NCI-H2081 (cell line): ENCODE measurements at places on chromosomes 16 and 17.

- DNase-seq: peak; percentile 27
Measured at GRCh38 chr17:1108765-1109605, 70.8 kb downstream of the ABR start.

- DNase-seq: no peak
Measured at GRCh38 chr16:20850981-20851380, 44.7 kb downstream of the REXO5 start.

- DNase-seq: no peak
Measured at GRCh38 chr16:27894386-27894785, 169.1 kb downstream of the GSG1L start.

GRCh38 chr16:87897521-87898505, 28.5 kb upstream of the SLC7A5 start:
- DNase-seq: no peak

DNA sequence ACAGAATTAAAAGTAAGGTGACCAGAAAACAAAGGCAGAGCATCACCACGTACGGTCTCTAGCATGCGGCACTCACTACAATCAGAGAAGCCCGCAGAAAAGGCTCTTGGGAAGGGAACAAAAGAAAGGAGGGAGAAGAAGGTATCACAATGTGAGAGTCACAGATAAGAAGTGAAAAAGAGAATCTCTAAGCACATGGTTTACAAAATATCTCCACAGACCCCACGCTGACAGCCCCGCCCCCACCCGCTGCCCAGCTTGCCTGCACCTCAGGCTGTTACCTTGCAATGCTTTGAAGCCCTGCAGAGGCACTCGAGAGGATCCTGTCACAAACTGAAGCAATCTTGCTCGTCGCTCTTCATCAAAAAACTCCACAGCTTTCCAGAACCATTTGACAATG, 40.5 kb downstream of the CEP95 start:
- no peak for DNase-seq

GRCh38 chr16:35741546-35741945, 2282.1 kb downstream of the TP53TG3F start:
- DNase-seq: no peak

- no peak for DNase-seq
Measured at GRCh38 chr17:32880671-32881453, 3.9 kb upstream of the MYO1D start.

DNA sequence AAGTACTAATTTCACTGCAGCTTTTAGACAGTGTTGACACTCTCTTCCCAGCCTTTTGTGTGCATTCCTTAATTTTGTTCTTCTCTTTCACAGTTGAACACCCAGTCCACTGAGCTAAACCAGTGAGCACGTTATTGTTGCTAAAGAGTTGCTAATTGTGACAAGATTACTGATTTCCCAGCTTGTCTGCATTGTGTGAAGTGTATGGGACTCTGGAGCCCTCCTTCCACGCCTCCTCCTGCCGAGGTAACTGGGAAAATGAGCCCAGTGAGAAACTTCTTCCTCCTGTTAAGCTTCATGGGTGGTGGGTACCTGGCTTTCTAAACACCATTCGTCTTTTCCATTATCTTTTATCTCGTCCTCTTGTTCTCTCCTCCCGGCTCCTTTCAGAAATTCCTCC, 29.8 kb upstream of the DNAH17 start:
- no peak for DNase-seq

- no peak for DNase-seq
Measured at GRCh38 chr16:56989988-56990387, 631 bp downstream of the NLRC5 start.

DNA sequence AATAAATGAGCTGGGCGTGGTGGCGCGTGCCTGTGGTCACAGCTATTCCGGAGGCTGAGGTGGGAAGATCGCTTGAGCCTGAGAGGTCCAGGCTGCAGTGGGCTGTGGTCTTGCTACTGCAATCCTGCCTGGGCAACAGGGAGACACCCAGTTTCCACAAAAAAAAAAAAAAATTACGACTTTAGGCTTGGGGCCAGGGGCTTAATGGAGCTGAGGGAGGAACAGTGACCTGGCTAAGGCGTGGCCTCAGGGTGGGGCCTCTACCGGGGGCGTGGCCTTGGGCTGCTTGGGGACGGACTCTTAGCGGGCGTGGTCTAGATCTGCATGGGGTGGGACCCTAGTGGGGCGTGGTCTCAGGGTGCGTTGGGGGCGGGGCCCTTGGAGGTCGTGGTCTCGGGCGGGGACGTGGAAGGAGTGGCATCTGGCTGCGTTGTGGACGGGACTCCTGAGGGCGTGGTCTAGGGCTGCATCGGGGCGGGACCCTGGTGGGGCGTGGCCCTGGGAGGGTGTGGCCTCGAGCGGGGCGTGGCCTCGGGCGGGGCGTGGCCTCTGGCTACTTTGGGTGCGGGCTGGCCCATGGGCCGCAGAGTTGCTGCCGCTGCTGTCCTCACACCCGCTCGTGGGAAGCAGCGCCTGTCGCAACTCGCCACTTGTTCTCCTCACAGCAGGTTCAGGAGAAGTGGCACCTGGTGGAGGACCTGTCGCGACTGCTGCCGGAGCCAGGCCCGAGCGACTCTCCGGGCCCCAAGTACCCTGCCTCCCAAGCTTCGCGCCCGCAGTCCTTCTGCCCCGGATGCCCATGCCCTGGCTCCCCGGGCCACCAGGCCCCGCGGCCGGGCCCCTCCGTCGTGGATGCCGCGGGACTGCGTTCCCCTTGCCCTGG, 5.8 kb upstream of the C17orf99 start:
- peak; percentile 82 for DNase-seq

- no peak for DNase-seq
Measured at GRCh38 chr16:66752958-66753357, 1.5 kb upstream of the DYNC1LI2 start.

DNA sequence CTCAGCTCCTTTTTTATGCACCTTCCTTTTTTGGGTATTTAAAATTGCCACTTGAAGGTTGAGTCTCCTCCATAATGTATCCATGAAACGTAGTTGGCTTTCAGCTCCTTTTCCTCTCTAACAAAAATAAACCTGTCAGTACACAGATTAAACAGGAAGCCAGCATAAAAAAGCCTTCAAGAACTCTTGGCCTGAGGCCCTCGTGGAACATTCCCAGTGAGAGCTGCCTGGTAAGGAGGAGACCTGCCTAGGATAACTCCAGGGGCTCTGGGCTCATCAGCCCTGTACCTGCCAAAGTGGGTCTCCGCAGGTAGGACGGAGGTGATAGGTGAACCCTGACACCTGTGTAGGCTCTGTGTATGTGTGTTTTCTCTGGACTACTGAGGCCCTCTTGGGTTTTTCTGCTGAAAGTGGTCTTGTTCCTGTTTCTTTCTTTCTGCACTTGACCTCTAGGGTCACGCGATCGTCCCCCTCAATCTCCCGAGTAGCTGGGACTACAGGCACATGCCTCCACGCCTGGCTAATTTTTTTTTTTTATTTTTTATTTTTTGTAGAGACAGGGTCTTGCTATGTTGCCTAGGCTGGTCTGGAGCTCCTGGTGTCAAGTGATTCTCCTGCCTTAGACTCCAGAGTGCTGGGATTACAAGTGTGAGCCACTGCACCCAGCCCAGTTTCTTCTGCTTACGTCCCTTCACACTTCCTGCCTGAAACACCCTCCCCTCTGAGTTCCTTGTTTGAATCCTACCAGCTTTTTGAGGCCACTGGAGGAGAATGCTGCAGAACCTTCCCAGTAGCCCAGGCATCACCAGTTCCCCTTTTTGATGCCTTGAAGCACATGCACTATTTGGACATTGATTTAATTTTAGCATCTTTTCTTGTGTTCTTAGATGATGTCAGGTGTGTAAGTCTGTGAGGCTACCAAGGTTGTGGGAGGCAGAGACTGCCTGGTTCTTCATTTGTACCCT, 9.8 kb downstream of the PGS1 start:
- DNase-seq: no peak

GRCh38 chr16:11006656-11007055, 62.3 kb downstream of the CLEC16A start:
- no peak for DNase-seq

DNA sequence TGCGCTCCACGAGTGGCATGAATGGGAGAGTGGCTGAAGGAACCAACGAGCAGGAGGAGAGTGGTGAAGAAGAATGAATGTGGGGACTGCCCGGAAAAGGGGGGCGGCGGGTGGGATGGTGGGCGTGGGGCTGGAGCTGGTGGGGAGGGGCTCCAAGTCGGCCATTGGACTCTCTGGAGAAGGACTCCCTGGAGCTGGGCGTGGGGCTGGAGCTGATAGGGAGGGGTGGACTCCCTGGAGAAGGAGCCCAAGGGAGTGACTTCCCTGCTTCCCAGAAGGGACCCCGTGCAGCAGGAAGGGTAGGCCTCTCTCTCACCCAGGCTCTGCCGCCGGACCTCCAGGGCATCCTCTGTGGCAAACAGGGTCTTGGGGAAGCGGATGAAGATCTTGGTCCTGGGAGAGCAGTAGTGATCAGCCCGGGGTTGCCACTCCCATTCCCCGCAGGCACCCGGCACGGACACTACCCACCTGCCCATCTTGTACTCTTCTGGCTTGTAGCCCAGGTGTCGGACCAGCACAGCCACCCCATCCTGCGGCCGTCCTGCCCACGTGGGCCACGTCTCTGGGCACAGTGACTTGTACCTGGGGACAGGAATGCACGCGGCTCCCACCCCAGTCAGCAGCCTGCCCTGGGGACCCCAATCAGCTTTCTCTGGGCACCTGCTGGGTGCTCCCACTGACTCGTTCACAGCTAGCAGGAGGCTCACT, 14.9 kb upstream of the CRK start:
- no peak for DNase-seq

DNA sequence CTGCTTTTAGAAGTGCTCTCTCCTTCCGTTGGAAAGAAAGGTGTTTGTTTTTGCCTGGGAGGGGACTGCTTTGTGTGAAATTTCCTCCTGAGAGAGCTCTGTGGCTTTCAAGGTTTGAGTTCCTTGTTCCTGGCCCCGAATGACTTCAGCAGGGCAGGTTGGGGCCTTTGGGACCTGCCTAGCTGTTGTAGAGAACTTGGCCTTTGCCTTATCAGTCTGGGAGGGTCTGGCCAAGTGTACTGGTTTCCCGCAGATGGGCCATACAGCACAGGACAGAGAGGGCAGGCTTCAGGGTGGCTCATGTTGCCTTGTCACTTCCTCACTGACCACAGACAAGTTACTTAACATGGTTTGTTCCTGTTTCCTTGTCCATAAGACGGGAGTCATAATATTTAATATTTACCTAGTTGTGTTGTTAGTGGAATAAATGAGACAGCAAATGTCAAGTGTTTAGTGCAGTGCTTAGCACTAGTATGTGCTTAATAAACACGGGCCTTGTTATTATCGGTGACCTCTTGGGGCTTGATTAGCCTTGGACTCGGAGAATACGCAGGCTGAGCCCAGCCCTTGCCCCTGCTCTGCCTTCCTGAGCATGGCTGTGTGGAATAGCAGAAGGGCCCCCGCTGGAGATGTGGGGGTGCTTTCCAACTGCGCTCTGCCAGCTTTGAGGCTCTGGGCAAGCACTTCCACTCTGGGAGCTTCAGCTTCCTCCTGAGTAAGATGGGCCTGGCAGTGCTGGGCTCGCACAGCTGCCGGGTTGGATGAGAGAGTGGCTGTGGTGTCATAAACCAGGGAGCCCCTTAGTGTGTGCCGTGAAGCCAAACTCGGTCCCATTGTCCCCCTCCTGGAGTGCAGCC, 6.6 kb downstream of the PRSS8 start:
- no peak for DNase-seq

DNA sequence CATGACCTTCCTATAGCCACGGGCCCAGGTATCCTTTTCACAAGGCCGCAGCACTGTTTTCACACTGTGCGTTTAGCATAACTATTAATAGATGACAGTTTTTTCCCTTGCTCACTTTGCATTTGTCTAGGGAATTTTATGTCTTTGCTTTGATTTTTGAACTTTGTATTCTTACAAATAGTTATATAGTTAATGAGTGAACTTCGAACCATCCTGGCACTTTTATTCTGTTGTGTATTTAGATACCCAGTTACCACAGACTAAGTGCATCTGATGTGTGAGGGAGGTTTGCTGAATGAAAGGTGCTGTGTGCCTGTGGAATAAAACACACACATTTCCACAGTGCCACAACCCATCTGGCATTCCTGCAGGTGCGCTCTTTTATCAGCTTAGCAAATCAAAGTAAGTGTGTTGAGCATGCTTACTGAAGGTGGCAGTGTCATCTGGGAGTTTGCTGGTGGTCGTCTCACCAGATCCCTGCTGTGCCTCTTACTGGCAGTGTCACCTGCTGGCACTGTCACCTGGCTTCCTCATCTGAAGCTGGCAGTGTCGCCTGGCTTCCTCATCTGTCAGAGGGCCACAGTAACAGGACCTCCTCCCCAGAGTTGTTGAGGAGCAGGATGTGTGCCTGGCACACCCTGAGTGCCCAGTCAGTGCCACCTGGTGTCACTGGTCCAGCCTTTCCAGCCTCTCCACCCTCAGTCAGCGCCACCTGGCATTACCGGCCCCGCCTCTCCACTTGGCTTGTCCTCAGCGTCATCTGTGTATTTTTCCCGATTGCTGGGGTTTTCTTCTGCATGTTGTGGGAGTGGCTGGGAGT, 37.6 kb downstream of the USP10 start:
- DNase-seq: peak; percentile 84

GRCh38 chr17:43723697-43724359, 34.8 kb downstream of the SOST start:
- DNase-seq: no peak

- peak; percentile 65 for DNase-seq
Measured at GRCh38 chr17:2336852-2337543, at the start of gene SGSM2. Gene SGSM2 (plus strand): TSS chr17:2337501. CDS start chr17:2337689, 188 bp downstream.

DNA sequence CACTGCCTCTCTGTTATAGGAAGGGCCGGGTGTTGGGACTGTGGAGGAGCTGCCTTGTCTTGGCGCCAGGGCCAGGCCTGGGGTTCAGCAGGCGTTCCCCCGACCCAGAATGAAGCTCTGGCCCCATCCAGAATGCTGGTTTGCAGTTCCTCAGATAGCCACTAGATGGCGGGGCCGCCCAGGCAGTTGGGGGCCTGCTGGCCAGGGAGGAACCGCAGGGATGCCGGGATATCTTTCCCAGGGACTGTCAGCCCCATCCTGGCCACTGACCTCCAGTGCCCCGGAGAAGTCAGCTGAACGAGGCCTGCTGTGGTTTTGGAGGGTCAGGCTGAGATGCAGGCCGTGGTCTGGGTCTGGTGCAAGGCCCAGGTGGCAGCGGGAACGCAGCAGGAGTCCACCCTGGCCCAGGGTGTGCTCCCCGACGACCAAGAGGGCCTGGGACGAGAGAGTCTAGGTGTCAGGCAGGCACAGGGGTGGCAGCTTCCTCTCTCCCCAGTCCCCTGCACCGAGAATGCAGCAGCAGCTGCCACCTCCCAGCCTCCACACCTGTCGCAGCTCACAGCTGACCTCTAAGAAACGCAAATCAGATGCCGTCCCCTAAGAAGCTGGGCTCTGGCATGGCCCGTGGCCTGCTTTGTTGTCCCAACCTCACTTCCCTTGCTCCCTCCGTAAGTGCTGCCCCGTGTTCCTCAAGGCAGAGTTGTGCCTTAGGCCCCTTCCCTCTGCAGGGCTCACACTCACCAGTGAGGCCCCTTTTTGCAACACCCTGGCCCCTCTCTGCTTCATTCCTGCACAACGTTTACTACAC, 51.2 kb downstream of the RMI2 start:
- peak; percentile 59 for DNase-seq
